ENCODE measurements at places on chromosomes 4 and X. TPM values are rescaled to one million over a fixed set of nuclear protein-coding genes. Genes with fewer than 3 reads are reported as not detected.

FRMPD3 gene
- polyA plus RNA-seq: 0.01 TPM

DNA sequence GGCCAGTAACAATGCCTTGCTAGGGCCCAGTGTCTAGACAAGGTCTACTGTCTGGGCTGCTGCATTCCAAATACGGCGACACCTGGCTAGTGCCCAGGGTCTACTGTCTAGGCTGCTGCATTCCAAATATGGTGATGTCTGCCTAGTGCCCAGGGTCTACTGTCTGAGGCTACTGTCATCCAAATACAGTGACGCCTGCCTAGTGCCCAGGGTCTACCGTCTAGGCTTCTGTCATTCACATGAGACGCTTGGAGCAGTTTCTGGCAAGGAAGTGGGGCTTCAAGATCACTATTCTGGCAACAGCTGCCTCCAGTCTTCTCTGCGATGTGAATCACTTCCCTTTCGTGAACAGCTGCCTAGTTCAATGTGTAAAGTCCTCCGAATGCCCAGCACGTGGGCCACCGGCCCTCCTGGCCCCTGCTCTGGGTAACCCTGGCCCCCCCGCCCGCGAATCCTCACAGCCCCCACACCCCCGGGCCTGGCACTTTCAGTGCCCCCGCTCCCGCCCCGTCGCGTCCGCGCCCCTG lies 12.7 kb downstream of the ACOX3 start:
- DNase-seq: no peak

BCLAF3 gene
- polyA plus RNA-seq: 2.8 TPM

DNA sequence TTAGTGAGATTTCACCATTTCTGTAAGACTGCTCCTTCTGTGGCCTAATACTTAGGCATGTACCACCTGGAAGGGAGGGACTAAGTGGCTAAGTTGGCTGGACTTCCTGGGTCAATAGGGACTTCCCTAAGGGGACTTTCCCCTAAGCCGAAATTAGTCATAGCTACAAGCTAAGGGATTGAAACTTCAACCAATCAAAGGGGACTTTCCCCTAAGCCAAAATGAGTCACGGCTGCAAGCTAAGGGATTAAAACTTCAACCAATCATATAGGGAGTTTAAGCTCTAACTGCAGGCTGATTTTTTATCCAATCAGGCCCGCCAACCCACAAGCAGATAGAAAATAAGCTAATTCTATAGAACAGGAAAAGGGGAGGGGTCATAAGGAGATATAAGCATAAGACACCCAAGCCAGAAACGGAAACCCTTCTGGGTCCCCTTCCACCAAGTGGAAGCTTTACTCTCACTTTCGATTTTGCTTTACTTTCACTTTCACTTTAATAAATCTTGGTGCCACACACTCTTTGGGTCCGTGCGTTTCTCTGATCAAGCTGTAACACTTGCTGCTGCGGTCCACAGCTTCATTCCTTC lies 382.8 kb downstream of the KLHL4 start:
- DNase-seq: no peak

GRCh38 chrX:54029529-54030143 lies 14.6 kb downstream of the PHF8 start:
- DNase-seq: no peak

All from AG04450 (cell line).